DMS79 treated with DMSO at 0.1 percent for 48 hours (cell line): ENCODE measurements at places on chromosomes 7 and 10.

- DNase-seq = no peak
Measured at GRCh38 chr10:97607095-97607636, 17.6 kb downstream of the C10orf62 start.

GRCh38 chr7:130822642-130823041 lies 88.6 kb upstream of the KLF14 start:
- DNase-seq = no peak

GRCh38 chr10:102413053-102413705 lies 5.4 kb downstream of the PSD start:
- DNase-seq = peak; percentile 41

- no peak for DNase-seq
Measured at GRCh38 chr7:128129224-128129864, 98.1 kb upstream of the LRRC4 start.

DNA sequence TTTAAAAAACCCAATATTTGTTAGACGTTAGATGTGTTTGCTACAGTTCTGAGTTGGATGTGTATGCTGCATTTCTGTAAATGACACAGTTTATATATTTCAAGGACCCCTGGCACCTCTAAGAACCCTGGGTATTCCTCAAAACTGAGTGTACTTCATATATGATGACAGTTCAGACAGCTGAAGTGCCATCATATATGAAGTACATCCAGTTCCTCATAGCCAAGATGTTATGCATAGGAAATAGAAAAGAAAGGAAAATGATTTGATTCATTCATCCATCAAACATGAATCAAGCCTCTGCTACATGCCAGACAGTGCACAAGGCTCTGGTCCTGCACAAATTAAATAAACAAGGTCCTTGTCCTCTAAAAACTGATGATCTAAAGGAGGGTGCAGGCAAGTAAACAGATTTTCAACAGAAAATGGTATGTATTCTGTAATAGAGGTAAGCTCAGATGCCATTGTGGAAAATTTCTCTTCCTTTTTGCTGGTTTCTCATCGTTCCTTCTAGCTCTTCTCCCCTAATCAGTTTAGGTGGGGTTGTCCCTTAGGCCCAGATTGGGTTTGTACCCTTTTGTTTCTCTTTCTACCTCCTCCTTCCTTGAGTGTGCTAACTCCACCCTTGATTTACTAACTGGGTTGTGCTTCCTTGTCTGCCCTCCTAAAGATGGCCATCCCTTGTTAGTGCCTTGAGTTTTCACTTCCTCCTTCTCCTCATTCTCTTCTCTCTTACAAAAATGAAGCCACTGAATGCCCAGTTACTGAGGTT lies 25.3 kb upstream of the SMIM30 start:
- DNase-seq = no peak

- DNase-seq = no peak
Measured at GRCh38 chr10:29229258-29229705, 59.6 kb upstream of the LYZL1 start.

GRCh38 chr10:104309980-104310978 lies 28.0 kb downstream of the ITPRIP start:
- no peak for DNase-seq

DNA sequence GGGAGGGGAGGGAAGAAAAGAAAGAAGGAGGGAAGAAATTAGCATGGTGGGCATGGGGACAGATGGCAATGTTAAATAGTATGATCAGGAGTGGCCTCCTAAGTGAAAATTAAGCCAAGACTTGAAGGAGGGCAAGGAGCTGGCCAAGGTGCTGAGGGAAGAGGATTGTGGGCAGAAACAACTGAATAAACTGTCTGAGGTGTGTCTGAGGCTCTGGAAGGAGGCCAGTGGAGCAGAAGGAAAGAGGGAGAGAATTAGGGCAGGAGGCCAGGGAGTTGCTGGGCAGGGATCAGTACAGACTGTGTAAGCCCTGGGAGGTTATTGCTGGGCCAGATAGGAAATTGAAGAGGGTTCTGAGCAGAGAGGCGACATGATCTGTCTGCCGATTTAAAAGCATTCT lies 40.6 kb upstream of the VKORC1L1 start:
- no peak for DNase-seq

GRCh38 chr7:17523813-17524739 lies 225.6 kb downstream of the AHR start:
- DNase-seq = peak; percentile 6

GRCh38 chr7:463362-463781 lies 56.3 kb downstream of the PDGFA start:
- no peak for DNase-seq

- no peak for DNase-seq
Measured at GRCh38 chr10:119090026-119090795, 9.6 kb upstream of the EIF3A start.

- no peak for DNase-seq
Measured at GRCh38 chr7:138352570-138353461, 107.2 kb upstream of the TRIM24 start.

DNA sequence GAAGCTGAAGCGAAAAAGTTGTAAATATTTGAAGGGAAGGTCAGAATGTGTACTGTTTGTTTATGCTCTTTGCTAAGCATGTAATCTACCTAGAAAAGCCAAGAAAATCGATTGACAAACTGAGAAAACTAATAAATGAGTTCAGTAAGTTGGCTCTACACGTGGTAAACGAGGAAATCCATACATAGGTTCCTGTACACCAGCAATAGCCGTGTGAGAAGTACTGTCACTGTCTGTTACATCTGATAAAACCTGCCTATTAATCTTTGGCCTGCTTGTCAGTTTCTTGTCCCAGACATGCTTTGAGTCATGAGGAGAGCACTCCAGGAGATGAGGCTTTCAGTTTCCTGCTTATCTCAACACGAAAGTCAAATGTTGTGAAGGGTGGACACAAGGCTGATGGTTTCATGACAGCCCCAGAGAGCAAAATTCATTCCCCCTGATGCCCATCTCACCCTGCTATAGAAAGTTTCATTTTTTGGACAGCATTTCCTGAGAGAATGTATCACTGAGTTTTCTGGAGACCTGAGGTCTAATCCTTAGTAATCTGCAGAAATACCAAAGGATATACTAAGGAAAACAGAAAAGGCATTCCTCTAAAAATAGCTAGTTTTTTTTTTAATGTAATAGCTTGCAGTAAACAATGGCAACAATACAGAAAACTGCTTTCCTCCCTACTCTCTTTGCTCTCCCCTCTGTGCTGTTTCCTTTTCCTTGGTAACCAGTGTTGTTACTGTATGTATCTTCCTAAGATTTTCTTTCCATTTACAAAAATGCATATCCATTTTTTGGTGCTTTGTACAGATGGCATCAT lies 18.8 kb downstream of the BMPR1A start:
- no peak for DNase-seq

- DNase-seq = peak; percentile 55
Measured at GRCh38 chr10:45008524-45009161, 7.9 kb downstream of the ZNF22 start.

GRCh38 chr7:141558544-141559183 lies 7.5 kb downstream of the AGK start:
- peak; percentile 84 for DNase-seq

DNA sequence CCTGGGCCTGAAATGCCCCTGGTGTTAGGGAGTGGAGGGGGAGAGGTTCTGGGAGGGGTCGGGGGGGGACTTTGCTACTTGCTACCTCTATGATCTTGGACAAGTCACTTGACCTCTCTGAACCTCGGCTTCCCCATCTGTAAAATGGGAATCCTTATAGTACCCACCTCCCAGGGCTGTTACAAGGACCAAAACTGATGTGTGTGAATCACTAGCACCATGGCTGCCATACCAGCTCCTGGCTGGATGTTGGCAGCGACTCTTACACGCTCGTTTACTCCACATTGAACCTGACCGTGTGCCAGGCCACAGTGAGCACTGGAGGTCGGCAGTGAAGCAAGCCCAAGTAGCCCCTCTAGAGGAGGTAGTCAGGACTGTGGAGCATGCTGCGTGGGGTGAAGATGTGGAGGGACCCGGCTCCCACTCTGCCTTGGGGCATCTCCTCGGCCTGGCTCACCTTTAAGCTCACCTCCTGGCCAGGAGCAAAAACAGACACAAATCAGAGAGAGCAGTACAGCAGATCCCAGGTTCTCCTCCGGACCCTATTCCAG lies 28.9 kb downstream of the PPIF start:
- no peak for DNase-seq

DNA sequence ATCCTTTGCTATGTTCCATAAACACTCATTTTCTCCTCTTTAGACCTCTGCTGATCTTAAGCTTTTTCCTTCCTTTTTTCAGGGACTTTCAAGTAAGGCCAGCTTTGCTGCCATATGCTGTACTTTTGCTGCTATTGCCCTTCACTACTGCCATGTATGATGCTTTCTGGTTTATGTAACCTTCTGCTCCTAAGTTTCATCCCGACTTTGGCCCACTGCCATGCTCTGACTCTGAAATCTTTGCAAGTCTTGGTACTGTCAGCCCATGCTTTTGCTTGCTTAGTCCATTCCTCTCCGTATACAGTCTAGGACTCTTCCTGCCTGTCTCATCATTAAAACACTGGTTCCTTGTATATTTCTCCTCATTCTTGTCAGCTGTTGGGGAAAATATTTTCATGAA lies 152.4 kb downstream of the RNF133 start:
- DNase-seq = no peak

GRCh38 chr10:128908099-128908498 lies 558.9 kb upstream of the MGMT start:
- DNase-seq = no peak

DNA sequence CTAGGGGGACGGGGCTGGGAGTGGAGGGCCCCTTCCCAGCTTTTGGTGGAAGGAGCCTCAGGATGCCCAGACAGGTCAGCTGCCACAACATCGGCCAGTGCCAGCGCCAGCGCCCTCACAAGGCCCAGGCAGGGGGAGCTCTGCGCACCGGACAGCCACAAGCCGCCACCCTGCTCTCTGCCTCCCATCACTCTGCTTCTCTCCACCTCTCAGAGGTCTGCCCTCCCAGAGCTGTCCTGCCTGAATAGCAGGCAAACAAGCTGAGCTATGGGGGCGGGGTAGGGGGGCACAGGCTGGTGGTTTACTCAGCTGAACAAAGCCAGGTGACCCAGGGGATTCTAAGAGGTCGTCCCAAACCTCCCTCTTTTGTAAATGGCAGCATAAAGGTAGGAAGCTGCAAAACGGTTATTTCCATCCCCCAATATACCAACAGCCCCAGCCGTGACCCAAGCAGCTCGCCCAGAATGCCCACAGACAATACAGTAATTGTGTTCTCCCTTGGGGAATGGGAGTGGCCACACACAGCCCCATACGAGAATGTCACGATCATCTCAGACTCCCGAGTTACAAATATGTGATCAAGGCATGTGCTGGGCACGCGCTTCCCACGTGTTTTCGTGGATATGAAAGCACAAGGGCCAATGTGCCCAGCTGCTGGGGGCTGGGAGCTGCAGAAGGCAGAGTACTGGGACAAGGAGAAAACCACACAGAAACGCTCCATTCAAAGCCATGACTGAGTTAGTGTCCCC lies 19.7 kb downstream of the FAM53B start:
- no peak for DNase-seq

GRCh38 chr10:53894145-53894544 lies 906.9 kb downstream of the PCDH15 start:
- no peak for DNase-seq

GRCh38 chr7:129765352-129765751 lies 153.8 kb downstream of the NRF1 start:
- no peak for DNase-seq

- DNase-seq = no peak
Measured at GRCh38 chr10:86269332-86269731, 97.3 kb downstream of the GRID1 start.

GRCh38 chr7:139958599-139959284 lies 104.0 kb downstream of the PARP12 start:
- no peak for DNase-seq

GRCh38 chr7:157523766-157524421 lies 187.1 kb downstream of the DNAJB6 start:
- no peak for DNase-seq

GRCh38 chr7:118104812-118105441 lies 79.0 kb upstream of the LSM8 start:
- peak; percentile 73 for DNase-seq

GRCh38 chr7:109532262-109532992 lies 962.8 kb downstream of the DNAJB9 start:
- no peak for DNase-seq

- DNase-seq = peak; percentile 39
Measured at GRCh38 chr10:110822712-110823311, 48.9 kb upstream of the PDCD4 start.

DNA sequence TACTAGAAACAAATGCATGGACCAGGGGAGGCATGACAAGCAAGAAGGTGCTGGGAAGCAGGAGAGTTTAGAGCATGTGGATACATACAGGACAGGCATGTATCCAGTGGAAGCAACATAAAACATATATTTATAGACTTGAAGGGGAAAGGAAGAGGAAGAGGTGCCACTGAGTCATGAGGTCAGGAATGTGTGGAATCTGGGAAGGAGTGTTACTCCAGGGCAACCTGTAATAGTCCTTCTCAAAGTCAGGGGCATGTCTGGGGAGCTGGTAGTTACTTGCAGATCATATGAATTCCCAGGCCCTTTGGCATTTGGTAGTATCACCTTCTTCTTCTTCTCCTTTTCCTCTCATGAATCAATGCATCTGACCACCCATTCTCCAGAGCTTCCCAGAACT lies 246.6 kb downstream of the XPNPEP1 start:
- no peak for DNase-seq

DNA sequence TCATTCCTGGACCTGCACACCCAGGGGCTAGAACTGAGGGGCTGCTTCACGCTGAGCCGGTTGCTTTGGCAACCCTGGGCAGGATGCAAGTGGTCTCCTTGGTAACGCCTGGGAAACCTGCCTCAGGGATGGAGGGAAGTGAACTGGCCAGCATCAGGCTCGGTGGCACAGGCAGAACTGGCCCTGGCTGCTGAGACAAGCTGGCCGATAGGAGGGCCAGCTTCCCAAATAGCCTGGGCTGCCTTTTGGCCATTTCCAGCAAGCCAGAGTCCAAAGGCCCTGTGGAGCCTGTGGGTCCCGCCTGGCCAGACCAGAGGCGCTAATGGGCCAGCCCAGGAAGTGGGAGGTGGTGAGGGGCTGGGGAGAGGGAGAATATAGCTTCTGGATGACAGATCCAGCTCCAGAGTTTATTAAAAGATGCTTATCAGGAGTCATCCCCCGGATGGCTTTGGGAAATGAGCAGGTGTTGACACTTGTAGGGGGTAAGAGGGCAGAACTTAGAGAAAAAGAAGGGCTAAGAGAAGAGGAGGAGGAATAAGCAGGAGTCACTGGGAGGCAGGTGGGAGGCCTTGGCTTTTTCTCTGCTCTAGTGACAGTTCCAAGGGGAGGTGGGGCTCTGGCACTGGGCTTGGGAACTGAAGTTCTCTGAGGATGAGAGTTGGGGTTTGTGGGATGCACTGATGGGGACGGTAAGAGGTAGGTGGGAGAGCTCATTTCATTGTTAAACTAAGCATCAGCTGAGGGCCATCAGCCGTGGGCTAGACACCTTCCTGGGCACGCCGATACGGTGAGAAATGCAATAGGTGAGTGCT lies 9.6 kb downstream of the NEURL1 start:
- no peak for DNase-seq

DNA sequence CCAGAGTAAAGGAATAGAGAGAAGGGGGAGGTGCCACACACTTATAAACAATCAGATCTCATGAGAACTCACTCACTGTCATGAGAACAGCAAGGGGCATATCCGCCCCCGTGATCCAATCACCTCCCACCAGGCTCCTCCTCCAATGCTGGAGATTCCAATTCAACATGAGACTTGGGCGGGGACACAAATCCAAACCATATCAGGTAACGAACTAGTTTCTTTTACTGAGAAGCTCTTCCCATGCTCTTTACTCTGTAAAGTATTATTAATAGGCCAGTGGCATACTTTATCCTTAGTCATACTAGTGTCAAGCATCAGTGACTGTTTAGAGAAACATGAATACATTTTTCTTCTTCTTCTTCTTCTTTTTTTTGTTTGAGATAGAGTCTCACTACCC lies 39.4 kb upstream of the ZNF488 start:
- no peak for DNase-seq

GRCh38 chr10:77498829-77499228 lies 138.8 kb downstream of the KCNMA1 start:
- DNase-seq = no peak
